ENCODE measurements at places on chromosomes 6 and 20.

- no peak for DNase-seq
Measured at GRCh38 chr6:23977706-23978105, 148.3 kb upstream of the NRSN1 start.

GRCh38 chr6:7897461-7898192 is 13.0 kb downstream of the TXNDC5 start:
- no peak for DNase-seq

DNA sequence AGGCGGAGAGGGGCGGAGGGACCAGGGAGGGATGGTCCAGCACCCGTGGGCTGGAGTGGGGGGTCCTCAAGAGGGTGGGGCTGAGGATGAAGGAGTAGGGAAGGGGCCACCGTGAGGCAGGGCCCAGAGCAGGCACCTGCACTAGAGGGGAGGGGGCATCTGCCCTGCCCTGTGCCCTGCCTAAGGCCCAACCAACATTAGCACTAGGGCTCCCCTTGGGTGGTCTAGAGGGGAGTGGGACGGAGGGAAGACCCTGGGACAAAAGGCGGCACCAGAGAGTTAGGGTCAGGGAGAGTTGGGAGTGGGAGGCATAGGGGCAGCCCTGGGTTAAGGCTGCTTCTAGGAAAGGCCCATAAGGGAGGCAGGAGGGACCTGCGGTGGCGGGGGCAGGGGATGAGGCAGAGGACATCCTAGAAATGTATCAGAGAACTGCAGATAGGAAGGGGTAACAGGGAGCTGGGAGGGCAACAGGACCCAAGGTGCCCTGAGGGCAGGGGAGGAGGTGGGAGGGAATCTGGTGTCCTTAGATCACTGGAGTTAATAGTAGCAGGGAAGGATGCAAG is 24.5 kb downstream of the HLA-F start:
- DNase-seq: no peak

DNA sequence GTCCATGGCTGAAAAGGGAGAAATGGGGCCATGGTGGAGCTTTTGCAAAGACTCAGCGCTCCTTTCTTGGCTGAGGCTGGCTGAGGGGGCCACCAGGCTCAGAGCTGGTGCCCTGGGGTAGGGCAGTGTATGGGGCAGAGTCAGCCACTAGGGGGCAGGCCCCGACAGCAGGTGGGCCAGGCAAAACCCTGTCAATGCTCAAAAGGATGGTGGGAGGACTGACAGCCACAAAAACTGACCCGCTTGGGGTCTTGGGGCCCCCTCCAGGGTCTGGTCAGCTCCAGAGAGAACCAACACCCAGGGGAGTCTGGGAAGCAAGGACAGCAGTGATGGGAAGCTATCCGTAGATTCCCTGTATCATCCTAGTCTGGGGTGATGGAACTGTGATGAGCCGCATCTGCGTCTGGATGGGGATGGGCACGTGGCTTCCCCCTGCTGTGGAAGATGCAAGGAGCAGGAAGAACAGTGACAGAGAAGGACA is 306.9 kb downstream of the DHX35 start:
- no peak for DNase-seq

- no peak for DNase-seq
Measured at GRCh38 chr6:32637883-32638282, 677 bp downstream of the HLA-DQA1 start.

DNA sequence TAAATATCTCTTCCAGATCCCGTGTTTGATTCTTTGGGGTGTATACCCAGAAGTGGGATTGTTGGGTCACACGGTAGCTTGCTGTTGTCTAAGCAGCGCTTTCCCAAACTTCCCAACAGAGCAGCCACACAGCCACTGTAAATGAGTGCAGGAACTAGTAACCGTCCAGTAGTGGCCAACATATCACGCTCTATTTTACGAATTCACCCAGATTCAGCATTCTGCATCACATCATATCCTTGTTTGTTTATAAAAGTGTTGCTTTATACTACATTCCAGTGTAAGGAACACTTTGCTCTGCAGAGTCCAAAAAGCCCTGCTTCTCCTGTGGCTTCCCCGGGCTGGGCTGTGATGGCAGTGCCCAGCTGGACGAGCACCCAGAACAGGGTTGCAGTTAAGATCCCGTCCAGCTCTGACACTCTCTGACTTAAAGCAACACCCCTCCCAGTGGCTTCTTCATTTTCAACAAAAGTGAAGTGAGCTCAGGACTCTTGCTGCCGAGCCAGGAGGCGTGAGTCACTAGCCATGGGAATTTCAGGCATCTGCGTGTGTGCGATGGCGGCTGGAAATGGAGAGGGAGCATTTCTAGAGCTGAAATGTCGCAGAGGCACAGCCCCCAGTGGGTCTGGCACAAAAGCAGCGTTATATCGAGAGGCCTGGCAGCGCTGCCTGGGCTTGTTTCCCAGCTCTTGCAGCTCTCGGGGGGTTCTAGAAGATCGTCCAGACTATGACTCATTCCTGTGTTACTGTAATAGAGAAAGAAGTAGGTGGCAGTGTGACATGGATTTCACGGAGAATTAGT is 216.3 kb upstream of the ECI2 start:
- no peak for DNase-seq

DNA sequence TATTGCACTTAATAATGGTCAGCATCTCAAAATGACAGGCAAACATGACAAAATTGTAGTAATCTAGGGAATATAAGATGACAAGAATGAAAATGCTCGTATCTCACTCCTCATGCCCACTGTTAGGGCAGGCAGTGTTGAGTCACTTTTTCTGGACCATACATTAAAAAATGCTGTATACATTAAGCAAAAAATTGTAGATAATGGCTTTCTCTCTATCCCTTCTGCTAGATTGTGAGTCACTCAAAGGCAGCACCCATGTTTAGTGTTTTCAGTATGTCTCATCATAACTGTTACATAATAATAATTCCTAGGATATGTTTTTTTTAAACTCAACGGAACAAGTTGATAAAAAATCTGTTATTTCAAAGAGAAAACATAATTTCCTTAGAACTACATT is 199.3 kb downstream of the TENT5A start:
- DNase-seq: no peak

GRCh38 chr6:137904822-137905617 is 38.0 kb downstream of the TNFAIP3 start:
- DNase-seq: peak; percentile 74

GRCh38 chr6:6152060-6152459 is 145.3 kb upstream of the NRN1 start:
- no peak for DNase-seq

GRCh38 chr6:16670617-16671051 is 90.6 kb downstream of the ATXN1 start:
- no peak for DNase-seq

- DNase-seq: no peak
Measured at GRCh38 chr6:166814390-166814789, 142.0 kb downstream of the RNASET2 start.

GRCh38 chr6:4936681-4937041 is 67.2 kb downstream of the RPP40 start:
- DNase-seq: no peak

- no peak for DNase-seq
Measured at GRCh38 chr20:25269057-25269832, 21.4 kb downstream of the PYGB start.

- DNase-seq: no peak
Measured at GRCh38 chr20:58523971-58524315, 8.7 kb upstream of the APCDD1L start.

DNA sequence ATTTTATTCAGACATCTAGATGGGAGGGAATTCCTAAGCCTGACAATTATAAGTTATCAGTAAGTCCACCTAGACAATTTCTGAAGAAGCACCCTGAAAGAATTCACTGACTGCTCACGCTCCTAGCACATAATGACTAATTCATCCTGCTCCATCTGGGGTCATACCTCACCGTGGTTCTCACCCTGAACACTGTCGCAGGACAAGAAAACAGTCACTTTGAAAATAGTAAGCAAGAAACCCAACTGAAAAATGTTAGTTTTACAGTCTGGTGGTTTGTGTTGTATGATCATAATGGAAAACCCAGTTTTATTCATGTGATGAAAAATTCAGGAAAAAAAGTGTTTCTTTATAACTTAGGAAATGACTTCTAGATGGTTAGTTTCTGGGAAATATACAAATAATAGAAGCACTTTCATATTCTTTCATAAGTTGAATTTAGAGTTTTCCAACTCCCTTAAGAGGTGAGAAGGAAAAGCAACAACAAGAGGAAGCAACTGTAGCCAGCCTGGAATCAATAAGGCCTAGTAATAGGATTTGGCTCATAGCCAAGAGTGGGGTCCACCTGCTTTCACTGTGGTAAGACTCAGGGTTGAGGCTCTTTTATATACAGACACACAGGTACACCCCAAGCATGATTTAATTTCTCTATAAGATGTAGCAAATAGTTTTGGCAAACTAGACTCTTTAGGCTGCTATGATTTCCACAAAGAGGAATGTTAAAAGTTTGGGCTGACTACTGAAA is 94.1 kb downstream of the HIVEP2 start:
- DNase-seq: no peak

DNA sequence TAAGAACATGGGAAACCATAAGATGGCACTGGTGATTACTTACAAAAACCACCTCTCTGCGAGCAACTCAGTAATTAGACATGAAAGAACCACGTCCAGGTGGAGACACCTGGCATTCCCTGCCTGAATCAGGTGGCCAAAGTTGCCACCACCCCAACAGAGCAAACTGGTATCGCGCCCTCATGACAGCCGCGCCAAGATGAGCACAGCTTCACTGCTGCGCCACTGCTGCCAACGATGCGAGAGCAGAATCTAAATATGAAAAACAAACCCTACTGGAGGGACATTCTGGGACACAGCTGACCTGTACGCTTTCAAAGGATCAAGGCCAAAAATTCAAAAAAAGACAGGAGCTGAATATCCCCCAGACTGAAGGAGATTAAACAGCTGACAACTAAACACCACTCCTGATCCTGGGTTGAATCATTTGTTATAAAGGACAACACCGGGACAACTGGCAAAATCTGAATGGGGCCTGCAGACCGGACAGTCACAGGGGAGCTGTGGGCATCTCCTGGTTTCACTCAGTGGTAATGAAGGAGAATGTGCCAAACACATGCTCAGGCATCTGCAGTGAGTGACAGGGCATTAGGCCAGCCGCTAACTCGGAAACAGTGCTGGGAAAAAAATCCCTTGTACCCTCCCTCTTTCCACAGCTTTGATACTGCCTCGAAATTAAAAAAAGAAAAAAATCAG is 17.4 kb downstream of the CST7 start:
- no peak for DNase-seq

DNA sequence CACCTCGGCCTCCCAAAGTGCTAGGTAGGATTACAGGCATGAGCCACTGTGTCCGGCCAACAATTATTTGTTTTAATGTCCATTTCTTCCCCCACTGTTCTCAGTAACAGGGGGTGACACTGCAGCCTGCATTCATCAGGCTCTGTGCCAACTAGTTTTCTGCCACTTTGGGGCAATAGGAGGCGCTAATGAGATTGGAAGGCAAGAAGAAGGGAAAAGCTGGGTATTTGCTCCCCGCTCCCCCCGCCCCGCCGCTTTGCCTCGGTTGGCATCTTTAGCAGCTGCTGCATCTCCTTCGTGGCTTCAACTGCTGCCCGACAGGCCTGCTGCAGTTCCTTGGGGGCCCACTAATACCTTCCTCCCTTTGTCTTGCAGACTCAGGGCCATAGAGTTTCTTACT is 35.0 kb upstream of the MDGA1 start:
- no peak for DNase-seq

- DNase-seq: no peak
Measured at GRCh38 chr20:47133809-47134456, 222.6 kb downstream of the ZMYND8 start.

DNA sequence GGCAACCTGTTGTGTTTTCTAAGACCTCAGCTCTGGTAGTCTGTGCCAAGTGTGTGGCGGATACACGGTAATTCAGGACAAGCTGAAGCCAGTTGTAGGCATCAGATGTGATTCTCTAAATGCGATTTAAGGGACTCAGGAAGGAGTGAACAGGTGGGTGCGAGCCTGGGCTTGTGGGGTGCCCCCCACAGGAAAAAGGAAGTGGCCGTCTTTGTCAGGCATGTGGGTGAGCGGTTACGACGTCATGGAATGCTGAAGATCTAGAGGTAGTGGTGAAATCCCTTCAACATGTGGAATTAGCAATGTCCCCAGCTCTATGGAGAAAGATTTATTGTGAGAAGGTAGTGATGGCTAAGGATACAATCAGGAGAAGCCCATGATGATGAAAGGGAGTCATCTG is 95.1 kb upstream of the EXOC2 start:
- DNase-seq: no peak

GRCh38 chr20:57248132-57248797 is 18.2 kb downstream of the BMP7 start:
- DNase-seq: no peak

DNA sequence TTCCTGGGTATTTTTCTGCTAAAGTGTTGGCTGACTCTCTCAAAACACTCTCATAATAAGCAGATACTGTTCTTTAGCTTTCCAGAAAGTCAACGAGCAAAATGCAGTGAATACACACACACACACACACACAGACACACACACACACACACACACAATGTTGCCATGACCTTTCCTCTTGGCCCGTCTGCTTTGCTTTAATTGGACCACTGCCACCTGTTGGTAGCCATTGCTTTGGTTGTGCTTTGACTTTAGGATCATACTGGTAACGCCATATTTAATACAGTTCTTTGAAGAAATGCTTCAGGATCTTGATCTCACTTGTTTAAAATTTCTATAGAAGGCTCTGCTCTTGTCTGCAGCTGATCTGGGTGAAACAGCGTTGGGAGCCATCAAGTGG is 4.4 kb downstream of the FIG4 start:
- DNase-seq: no peak

DNA sequence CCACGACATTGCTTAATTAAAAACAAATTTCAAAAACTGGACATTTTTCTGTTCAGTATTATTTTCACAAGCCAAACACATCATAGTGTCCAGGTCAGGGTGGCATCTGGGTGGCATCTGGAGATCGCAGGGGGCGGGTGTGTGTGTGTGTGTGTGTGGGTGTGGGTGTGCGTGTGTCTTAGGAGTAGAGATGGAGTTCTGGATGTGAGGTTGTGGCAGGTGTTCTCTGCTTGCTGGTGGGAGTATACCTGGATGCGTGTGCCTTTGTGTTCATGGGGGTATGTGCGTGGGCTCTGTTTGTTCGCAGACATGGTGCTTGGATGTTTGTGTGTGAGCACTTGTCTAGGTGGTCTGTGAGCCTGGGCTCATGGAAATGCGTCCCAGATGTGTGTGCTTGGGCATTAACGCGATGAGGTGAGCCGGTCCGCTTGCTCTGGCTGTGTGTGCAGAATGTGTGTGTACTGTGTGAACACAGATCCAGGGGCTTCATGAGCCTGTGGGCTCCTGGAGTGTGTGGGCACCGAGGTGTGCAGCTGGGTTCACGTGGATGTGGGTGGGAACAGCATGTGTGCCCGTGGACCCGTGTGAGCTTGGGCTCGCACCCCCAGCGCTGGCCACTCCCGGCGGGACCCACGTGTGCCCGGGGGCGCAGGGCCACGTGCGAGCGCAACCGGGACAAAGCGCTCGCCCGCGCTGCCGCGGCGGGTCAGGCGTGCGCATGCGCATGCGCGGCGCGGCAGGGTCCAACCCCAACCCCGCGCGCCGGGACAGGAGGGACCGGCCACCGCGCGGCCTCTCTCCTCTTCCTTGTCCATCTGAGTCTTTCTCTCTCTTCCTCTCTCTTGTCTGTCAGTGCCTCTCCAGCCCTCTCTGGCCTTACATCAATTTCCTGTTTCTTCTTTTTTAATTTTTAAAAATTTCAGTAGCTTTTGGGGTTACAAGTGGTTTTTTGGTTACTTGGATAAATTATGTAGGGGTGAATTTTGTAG is 60.4 kb downstream of the SRC start:
- no peak for DNase-seq

GRCh38 chr20:20780127-20780824 is 67.8 kb upstream of the RALGAPA2 start:
- no peak for DNase-seq
